Activated CD8-positive, alpha-beta T cell treated with anti-CD3 and anti-CD28 coated beads for 36 hours (primary cell): ENCODE measurements at places on chromosomes 7 and 10. TPM values are rescaled to one million over a fixed set of nuclear protein-coding genes. Genes with fewer than 3 reads are reported as not detected.

PKD2L1 gene
- not detected for total RNA-seq

VPS37D gene
- total RNA-seq = 1.1 TPM

- no peak for DNase-seq
Observed at GRCh38 chr10:52100011-52100547, 214.0 kb upstream of the DKK1 start.

DNA sequence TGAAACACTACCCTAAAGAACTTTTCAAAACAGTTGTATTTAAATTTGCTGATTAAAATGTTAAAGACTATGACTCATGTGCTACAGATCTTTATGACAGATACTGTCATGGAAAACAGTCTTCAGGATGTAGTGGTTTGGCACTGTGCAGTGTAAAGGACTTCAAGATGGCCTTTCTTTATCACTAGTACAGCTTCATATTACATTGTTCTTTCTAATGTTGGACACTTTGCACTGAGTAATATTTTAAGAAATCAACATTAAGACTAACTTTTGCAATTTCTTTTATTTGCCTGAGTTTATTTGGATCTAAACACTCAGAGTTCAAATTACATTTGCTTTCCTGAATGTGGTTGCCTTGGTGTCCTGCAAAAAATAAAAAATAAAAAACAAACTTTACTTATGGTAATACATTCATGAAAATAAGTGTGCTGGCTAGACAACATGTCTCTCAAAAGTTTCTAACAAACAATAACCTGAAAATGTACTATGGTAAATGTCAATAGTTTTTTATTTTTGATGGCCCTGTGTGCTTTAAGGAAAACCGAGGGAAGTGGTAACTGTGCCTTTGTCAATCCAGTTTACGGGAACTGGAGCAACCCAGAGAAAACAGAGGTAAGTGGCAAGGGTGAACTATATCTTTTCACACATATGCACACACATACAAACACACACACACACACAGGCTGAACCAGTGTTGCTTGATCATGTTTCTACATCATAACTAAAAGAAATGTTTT is 85.9 kb upstream of the PLXDC2 start:
- no peak for DNase-seq

DNA sequence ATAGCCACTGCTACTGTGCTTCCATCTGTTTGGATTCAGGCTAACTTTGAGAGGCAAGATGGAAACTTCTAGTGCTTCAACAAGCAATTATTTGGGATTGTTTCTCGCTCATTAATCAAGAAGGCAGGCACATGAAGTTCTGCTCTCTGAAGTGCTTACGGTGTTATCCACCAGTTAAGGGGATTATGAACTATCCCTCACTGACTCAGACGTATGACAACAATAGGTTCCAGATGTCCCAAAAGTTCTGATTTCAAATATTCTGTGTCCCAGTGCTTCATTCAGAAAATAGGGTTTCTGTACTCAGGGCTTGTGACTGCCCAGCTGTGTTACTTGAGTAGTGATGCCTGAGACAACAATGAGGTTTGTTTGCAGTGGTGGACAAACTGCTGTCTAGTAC is 81.0 kb downstream of the HACD1 start:
- DNase-seq = no peak

GRCh38 chr10:86943316-86944030 is 13.9 kb downstream of the MMRN2 start:
- DNase-seq = no peak

GFRA1 gene
- total RNA-seq = not detected
